Sciatic nerve (tissue), 2 donors: ENCODE measurements at places on chromosomes 4 and X.

DNA sequence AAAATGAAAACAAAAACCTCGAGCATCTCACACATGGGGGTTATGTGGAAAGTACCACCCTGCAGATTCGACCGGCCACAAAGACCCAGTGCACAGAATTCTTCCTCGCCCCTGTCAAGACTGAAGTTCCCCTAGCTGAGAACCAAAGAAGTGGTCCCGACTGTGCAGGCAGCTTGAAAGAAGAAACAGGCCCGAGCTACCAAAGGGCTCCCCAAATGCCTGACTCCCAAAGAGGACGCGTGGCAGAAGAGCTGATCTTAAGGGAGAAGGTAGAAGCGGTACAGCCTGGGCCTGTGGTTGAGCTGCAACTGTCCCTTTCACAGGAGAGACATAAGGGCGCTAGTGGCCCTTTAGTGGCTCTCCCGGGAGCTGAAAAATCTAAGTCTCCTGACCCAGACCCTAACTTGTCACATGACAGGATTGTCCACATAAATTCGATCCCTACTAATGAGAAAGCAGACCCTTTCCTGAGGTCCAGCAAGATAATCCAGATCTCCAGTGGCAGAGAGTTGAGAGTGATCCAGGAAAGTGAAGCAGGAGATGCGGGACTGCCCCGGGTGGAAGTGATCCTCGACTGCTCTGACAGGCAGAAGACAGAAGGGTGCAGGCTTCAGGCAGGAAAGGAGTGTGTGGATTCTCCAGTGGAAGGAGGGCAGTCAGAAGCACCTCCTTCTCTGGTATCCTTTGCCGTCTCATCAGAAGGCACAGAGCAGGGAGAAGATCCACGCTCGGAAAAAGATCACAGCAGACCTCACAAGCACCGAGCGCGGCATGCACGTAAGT, 108.8 kb upstream of the MYOZ2 start:
- DNase-seq: peak; percentile 74

DNA sequence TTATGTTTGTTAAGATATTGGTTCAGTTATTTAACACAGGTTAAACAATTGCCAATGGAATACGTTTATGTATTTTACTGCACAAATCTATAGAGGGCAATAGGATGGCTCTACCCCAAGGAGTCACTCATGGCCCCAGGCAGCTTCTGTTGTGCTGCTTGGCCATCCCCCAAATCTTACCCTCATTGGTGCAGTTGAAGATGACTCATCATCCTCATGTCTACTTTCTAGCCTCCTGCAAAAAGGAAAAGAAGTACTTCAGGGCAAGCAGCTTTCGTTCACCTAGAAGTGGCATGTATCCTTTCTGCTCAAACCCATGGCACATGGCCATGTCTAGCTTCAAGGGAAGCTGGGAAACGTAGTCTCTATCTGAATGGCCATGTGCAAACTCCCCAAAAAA, 14.2 kb downstream of the PHOX2B start:
- no peak for DNase-seq

- no peak for DNase-seq
These were observed 10.3 kb downstream of the PHKA2 start for GRCh38 chrX:18973527-18974192.

GRCh38 chr4:52529983-52530382, 129.1 kb downstream of the USP46 start:
- DNase-seq: no peak

DNA sequence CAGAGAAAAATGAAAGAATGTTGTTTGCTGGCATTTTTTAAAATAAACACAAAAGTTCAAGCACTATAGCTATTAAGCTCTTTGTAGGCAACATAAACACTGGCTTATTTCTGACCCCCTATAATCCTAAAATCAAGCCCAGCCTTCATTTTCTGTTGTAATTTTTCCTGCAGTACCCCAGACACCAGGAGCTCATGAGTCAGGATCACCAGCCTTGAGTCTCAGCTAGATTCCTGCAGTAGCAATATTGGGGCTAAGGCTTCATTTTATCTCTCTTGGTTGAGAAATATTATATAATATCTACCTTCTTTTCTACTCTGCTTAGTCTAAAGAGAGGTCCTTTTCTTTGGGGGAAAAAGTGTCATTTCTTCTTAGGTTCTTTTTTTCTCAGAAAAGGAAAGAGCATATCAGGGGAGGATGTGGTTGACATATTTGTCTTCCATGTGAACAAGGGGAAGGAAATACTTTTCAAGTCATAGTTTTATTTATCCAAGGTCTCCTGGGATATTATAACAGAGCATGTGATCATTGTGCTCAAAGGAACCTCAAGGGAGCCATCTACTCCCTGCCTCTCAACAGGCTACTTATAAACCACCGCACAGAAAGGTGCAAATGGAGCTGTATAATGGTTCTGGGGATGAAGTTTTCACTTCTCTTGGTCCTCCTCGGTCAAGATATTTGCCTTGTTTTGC, 678.3 kb upstream of the NR3C2 start:
- no peak for DNase-seq

DNA sequence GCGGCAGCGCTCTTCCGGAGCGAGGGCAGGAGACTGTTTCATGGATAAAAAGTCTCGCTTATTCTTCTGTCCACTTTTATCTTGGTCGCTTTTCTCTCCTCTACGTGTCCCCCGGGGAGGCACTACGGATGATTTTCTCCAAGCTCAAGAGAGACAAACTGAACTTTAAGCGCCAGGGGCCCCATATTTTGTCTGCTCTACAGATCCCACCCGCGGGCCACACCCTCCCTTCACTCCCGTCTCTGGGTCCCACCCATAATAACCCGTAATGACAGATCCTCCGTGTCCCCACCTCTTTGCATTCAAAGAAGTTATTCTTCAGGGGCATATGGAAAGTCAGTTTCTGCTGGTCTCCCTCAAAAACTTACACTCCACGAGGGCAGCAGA, at the start of gene CORIN:
Gene CORIN (minus strand): TSS at position 160 of the 387 bp plus-strand sequence. CDS start 118 bp downstream, at position 42.
- no peak for DNase-seq

GRCh38 chrX:149527705-149528104, 13.1 kb upstream of the EOLA1 start:
- no peak for DNase-seq

DNA sequence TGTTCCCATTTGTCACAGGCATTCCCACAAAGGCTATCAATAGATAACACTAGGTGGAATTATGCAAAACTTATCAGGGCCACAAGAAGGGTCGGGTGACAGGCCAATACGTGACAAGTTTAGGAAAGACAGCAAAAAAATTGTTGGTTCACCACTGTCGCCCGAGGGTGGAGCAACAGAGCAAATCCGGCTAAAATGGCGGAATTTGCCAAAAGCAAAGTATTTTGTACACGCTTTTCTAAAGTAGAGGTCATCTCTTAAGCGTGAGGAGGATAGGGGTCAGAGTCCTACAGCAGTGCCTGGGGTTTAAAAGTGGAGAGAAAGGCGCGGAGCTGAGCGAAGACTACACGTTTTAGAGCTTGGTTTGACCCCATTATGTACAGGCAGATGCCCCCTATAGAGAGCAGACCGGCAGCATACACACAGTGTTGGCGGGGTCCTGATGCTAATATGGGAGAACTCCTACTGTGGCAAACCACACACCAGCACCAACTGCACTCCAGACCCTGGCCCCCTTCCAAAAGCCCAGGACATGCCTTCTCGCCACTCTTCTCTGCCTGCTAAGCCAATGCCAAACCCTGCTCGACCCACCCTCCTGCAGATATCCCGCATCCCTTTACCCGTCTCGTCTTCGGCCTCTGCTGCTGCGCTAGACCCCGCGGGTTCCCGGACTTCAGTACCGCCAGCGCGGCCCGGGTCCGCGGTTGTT, 733 bp downstream of the CCNA2 start:
- DNase-seq: peak; percentile 63

DNA sequence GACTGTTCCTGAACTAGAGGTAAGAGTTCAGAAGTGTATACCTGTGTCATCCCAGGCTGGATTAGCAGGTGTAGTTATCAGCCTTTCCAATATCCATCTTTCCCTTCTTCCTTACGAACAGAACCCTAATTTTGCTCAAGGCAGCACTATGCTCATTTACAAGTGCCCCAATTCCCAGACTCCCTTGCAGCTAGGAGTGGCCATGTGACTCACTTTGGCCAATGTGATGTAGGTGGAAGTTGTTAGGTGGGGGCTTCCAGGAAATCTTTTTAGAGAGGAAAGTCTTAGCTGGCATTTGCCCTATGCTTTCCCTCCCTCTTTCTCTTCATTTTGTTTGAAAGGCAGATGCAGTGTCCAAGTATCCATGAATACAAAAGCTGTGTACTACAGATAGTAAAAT, 34.8 kb downstream of the HOPX start:
- DNase-seq: no peak

DNA sequence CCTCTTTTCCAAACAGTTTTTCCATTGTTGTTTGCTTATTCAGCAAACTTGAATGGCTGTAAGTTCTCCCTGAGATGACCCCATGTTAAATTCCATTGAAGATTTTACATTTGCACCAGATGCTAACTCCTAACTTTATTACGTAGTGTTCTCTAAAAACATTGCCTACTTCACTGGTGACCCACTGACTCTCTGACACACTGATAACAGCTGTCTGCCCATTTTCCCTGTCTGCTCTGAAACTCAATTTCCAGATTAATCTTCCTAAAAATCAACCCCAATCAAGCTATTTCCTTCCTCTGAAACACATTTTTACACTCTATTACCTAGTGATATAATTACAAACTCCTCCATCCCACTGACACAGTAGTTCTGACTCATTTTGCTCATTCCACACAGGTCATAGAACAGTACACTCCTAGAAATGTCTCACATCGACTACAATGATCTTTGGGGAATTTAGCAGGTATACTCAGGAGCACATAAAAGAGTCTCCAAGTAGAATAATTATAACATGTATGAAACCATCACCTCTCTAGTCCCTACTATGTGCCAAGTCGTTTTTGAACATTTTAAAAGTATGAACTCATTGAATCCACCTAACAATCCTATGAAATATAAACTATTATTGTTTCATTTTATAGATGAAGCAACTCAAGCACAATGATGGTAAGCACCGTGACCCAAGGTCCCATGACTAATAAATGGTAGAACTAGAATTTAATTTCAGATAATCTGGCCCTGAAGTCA, 210.9 kb downstream of the SLIT2 start:
- DNase-seq: no peak

GRCh38 chr4:170804930-170805329, 715.2 kb upstream of the AADAT start:
- no peak for DNase-seq

DNA sequence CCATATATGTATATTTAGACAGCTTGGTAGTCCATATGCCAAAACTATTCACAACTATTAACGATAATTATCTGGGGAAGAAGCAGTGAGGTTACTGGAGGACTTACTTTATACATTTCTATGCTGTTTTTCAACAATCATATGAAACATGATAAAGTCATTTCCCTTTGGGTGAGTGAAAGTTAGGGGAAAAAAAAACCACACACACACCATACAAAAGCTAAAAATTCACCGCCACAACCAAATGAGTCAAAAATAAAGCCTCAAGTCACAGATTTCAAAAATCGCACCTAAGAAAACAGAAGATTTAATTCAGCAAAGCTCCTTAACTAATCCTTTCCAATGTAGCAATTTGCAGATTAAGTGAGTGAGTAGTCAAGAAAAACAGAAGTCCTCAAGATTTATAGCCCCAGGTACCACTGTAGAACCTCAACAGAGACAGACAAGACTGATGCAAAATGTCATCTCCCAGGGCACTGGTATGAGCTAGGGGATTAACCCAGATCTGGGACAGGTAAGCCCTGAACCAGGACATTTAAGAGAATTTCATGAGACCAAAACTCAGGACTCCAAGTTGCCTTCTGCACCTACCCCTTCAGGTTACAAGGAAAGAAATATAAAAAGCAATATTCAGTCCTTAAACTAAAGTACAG, 35.1 kb downstream of the SYTL4 start:
- DNase-seq: no peak

DNA sequence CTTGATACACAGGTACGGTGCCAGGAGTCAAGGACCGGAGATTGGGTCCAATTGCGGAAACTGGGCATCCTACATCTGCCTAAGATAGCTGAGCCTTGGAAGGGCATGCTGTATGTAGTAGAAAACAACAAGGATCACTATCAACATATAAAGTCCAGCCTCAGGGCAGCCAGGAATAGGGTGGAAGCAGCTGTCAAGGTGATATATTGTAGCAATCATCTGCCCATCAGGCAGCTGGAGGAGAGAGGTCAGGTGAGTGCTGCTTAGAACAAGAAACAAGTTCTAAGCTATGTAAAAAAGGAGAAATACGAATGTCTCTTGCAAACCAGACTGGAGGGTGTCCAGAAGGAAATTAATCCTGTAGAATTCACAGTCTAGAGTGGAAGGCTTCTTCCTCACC, 34.8 kb downstream of the KCNE5 start:
- no peak for DNase-seq

- peak; percentile 77 for DNase-seq
These were observed 409.0 kb downstream of the BCOR start for GRCh38 chrX:39688576-39689375.

- DNase-seq: no peak
These were observed 38.3 kb upstream of the SPINK2 start for GRCh38 chr4:56859841-56860240.

DNA sequence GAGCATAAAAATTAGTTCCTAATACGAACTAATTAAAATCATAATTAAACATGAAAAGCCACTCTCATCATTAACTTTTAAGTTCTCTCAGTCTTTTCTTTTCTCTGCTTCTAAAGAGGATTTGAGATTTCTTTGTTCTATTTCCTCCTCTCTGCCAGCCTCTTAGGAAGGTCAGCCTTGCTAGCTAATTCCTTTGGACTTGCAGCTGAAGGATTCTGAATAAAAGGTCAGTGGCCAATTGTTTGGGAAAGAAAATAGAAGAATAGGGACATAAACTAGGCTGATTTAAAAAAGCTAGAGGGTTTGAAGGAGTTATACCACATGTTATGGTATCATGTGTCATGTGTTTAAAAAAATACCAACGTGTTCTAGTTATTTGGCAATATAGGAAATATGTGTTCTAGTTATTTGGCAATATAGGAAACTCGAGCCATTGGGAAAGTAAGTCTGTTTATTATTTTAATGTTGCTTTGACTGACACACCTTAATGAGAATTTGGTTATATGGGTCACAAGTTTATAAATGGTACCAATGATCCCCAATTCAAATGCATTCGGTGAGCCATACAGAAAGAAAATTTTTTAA, 1668.7 kb upstream of the PCDH7 start:
- DNase-seq: no peak

DNA sequence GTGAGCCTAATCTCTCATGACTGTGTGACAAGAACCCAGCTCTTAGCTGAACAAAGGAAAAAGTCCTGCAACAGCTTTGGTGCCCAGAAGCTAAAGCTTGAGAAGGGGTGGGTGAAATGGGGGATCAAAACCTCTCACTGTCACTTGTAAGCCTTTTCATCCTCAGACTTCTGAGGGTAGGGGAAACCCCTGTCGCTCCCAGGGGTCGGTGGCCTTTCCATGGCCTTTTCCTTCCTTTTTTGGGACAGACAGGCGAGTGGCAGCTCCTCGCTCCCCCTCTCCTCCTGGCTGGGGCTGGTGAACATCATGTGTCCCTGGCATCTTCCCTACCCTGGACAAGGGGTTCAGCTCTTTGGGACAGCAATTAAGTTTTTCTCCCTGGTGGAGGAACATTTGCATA, 78.2 kb downstream of the FAM47A start:
- DNase-seq: no peak

- no peak for DNase-seq
These were observed 298.2 kb upstream of the FSTL5 start for GRCh38 chr4:162461952-162462351.
